ENCODE measurements at places on chromosomes 2 and 18.

GRCh38 chr18:10518595-10519255, 7.1 kb upstream of the NAPG start:
- no peak for DNase-seq

DNA sequence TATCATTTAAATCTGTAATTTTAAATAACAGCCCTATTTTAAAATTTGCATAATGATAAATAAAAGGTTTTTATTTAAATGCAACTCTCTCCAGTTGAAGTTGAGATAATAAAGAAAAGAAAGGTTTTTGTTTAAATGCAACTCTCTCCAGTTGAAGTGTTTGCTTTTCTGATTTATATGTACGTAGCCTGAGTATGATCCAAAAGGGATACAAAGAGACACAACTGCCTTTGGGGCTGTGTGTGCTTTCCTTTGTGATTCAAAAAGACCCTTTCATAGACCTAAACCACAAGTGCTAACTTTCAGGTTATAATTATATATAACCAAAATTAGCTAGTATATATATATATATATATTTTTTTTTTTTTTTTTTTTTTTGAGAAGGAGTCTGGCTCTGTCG, 76.2 kb upstream of the MFF start:
- no peak for DNase-seq

DNA sequence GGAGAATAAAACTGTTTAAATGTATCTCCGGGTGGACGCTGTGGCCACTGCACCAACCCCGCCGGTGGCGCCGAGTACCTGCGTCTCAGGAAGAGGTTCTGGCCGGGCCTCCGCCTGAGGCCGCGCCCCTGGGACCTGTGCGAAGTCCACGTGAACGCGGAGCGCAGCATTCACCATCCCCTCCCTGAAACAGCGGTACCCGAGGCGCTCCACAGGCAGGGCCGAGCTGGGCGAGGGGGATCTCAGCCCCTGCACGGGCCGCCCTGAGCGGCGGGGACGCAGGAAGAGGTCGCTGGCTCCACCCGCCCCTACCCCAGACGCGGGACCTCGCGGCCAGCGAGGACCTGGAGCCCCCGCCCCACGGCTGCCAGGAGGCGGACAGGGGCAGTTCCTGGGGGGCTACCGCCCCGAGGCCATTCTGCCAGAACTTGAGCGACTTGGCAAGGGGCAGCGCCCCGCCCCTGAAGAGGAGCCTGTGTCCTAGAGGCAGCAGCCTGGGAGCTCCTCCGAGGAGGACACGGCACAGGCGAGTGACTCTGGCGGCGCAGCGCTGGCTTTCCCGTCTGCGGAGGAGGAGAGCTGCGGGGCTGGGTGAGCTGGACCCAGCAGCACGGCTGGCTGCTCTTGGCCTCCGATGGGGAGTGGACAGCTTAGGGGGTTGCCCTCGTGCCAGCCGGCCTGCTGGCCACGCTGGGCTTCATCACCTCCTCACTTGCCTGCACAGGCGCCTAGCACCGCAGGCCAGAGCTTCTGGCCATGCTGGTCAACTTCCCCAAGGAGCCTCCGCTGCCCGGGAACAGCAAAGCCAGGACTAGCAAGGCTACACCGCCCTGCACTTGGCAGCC, 9.7 kb upstream of the TEKT4 start:
- DNase-seq, result no peak

- DNase-seq, result no peak
These were observed 35.2 kb downstream of the C1QL2 start for GRCh38 chr2:119123389-119123788.

All from Jurkat, Clone E6-1 (cell line).